ENCODE measurements at places on chromosomes 12 and 14. TPM values are rescaled to one million over a fixed set of nuclear protein-coding genes. Genes with fewer than 3 reads are reported as not detected.

- H3K36me3 ChIP-seq: peaks cover 65% of the 10 kb centered on the region
- peak overlapping the region; percentile 64 for H3K27ac ChIP-seq
- no peak overlapping the region for H3K4me3 ChIP-seq
- H3K27me3 ChIP-seq: no peaks in the 10 kb centered on the region
Observed at GRCh38 chr14:103686831-103687485, 28.3 kb downstream of the XRCC3 start.

GRCh38 chr14:32077081-32078022 lies at the start of gene ARHGAP5:
TSS of gene ARHGAP5 (plus strand) at chr14:32077304. CDS start at chr14:32090670, 13,366 bp downstream.
- no peaks in the 10 kb centered on the region for H3K27me3 ChIP-seq
- H3K27ac ChIP-seq: peak within 1 kb of the TSS; percentile 93
- no peaks in the 10 kb centered on the region for H3K36me3 ChIP-seq
- DNase-seq: peak; percentile 71

DNA sequence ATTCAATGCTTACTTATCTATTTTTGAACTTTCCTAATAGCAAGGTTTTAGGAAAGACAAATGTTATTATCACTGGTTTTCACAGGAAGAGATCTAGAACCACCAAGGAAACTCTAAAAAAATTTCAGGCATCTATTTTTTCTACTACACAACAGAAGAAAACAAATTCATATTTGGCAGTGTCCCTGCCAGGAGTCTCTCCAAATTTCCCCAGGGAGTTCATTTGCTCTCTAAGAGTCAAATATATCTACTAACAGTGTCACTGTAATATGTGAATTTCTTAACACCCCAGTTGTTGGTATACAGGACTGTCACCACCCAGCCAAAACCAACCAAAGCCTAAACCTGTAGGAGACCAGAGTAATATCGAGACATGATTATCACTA lies 83.4 kb downstream of the STXBP6 start:
- no peaks in the 10 kb centered on the region for H3K36me3 ChIP-seq
- peak overlapping the region; percentile 67 for H3K27ac ChIP-seq
- peak; percentile 27 for DNase-seq
- no peaks in the 10 kb centered on the region for H3K27me3 ChIP-seq
- H3K4me1 ChIP-seq: peaks cover 20% of the 10 kb centered on the region

DNA sequence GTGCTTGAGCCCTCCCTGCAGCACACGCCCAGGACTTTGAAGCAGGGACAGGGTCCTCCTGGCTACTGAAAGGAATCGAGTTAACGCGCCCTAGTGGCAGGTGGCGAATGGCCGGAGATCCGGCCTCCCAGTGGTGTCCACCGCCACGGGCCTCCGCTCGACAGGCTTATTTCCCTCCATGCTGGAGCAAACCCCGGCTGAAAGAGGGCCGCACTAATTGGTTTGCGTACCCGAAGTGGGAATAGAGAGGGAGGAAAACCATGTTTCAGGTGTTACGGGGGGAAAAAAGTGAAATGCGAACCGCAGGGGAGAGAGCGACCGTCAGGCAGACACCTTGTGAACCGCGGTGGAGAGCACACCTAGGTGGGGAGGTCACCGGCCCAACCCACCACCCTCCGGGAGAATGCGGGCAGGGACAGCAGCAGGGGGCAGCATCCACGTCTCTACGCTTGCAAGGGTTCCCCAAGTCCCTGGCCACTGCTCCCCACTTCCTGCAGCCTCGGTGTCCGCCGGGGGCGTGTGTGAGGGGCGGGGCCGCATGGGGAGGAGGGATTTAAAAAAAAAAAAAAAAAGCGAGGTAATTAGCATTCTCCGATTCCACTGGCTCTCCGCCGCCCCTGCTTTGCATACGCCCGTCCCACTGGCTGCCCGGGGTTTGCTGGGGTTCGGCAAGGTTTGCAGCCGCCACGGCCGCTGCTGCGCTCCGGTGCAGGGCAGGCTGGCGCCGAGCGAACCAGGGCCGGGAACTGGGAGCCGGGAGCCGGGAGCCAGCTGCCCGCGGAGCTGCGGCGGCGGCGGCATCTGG lies 224.6 kb upstream of the CRY1 start:
- H3K4me3 ChIP-seq: peak overlapping the region; percentile 69
- H3K27ac ChIP-seq: no peak overlapping the region
- peaks cover 12% of the 10 kb centered on the region for H3K4me1 ChIP-seq
- no peaks in the 10 kb centered on the region for H3K36me3 ChIP-seq
- peaks cover 19% of the 10 kb centered on the region for H3K27me3 ChIP-seq
- peak; percentile 93 for DNase-seq

- H3K4me3 ChIP-seq: no peak overlapping the region
- H3K27me3 ChIP-seq: peaks cover 12% of the 10 kb centered on the region
- no peaks in the 10 kb centered on the region for H3K4me1 ChIP-seq
Observed at GRCh38 chr14:23398348-23398747, 9.7 kb downstream of the MYH6 start.

GRCh38 chr12:997505-997904 lies 6.5 kb downstream of the ERC1 start:
- H3K27ac ChIP-seq: no peak overlapping the region
- DNase-seq: no peak

GRCh38 chr12:111178181-111179081 lies 190.5 kb downstream of the PHETA1 start:
- no peak overlapping the region for H3K27ac ChIP-seq
- no peak for DNase-seq
- no peak overlapping the region for H3K4me3 ChIP-seq
- H3K4me1 ChIP-seq: no peaks in the 10 kb centered on the region
- no peaks in the 10 kb centered on the region for H3K36me3 ChIP-seq

DNA sequence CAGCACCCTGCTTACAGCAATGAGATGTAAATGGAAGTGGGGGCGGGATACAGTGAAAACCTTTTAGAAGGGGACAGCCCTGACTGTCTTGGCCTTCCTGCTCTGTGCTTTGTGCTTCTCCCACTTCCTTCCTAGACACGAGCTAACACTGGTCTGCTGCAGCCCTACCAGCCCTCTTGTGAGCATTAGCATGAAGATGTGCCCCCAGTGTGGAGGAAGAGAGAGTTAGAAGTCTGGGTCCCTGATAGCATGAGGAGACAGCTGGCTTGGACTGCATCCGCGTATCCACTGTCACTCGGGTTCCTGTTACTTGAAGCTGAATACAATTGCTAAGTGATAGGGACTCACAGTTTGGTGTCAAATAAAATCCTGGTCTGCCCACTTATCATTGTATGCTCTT lies 248.1 kb upstream of the SOX5 start:
- H3K4me3 ChIP-seq: no peak overlapping the region
- DNase-seq: no peak
- H3K36me3 ChIP-seq: no peaks in the 10 kb centered on the region

UNC79 gene
- total RNA-seq: not detected

CGRRF1 gene
- total RNA-seq: 15.4 TPM

KRT83 gene
- total RNA-seq: not detected
